ENCODE measurements at places on chromosomes 6 and 20. TPM values are rescaled to one million over a fixed set of nuclear protein-coding genes. Genes with fewer than 3 reads are reported as not detected.

DNA sequence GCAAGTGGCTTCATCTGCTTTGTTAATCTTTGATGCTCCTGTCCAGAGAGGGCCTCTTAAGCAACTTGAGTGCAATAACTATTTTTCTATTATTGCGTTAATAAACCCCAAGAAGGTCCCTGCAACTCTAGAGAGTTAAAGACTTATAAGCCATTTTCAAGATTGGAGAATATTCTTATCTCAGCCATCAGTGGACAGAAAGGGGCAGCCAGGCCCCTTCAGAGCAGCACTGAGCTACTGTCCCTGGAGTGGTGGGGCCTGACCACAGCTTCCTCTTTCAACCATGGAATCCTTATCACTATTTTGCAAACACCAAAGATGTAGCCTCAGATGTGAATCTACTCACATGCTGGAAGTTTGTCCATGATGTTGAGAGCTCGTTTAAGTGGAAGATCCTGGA lies 2.8 kb upstream of the MAS1L start:
- DNase-seq = no peak
- no peak overlapping the region for H3K27ac ChIP-seq
- no peaks in the 10 kb centered on the region for H3K36me3 ChIP-seq

NTSR1 gene
- not detected for polyA plus RNA-seq

HLA-DRB5 gene
- 1.8 TPM for polyA plus RNA-seq

AAR2 gene
- 32.8 TPM for polyA plus RNA-seq
